ENCODE measurements at places on chromosomes 6 and 20. TPM values are rescaled to one million over a fixed set of nuclear protein-coding genes. Genes with fewer than 3 reads are reported as not detected.

DNA sequence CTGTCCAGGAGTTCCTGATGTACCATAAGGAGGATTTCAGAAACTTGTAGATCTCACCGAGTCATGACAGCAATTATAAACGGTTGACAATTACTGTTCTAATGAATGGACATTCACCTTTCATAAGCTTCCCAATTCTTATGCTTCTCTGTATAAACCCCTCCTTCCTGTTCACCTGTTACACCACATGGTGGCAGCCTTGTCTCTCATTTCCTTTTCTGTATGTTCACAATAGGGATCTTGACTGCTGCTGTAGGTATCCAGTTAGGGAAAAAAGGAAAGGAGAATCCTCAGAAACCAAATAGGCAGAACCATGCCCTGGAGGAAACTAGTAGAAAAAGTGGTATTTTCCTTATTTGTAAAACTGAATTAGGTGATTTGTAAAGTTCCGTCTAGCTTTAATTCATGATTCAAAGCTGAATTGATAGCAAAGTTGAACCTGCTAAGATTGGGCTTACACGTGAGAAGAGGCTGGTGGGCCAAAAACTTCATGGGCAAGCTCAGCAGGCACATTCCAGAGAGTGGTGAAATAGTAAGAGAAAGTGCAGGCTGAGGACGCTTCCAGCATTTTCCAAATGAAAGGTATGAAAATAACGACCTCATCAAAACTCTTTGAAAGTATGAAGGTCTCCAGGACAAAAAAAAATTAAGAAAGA, 29.0 kb upstream of the TBPL1 start:
- peak; percentile 67 for DNase-seq

- no peak for DNase-seq
Observed at GRCh38 chr6:156890627-156891314, 113.6 kb downstream of the ARID1B start.

DNA sequence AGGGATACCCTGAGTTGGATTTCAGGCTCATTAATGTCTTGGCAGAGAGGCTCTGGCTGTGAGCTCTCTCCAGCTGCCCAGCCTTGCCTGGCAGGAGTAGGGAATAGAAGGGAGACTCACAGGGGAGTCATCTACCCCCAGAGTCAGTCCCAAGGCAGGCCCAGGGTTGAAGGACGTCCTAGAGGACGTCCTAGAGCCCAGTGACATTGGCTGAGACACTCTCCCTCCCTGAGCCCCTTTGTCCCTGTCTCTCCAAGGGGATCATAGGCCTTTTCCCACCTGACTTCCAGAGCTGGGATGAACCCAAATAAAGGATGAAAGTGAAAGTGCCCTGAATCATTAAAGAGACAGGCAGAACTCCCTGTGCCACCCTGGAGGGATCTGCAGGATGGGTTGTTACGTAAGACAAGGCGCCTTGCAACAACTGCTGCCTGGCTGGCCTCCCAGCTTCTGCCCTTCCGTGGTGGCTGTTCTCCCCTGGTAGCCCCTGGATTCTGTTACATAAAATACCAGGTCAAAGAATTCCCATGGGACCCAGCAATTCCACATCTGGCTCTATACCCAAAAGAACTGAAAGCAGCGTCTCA, 53.6 kb upstream of the SIRPA start:
- DNase-seq, result peak; percentile 67

DNA sequence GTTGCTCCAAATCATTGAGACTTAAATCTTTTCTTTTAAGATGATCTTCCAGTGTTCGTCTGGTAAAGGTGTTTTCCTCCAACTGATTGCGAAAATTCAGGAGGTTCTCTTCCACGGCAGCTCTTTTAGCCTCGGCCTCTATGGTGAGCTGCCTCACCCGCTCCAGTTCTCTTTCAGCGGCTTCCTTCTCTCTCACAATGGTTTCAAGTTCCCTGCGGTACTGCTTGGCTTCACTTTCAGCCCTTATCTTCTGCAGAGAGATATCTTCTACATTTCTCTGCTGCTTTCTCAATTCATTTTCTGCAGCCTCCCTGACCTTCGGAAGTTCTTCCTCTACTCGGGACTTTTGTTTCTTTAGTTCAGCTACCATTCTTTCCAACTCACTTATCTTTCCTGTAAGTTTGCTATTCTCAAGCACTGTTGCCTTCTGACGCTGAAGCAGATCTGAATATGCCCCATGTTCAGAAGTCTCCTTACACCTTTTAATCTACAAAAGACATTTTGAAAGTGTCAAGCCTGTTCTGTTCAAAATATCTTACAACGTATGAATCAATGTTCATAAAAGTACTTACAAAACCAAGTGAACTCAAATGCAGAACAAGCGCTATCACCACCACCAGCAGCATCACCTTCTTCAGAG, 22.3 kb downstream of the DST start:
- DNase-seq, result no peak

DNA sequence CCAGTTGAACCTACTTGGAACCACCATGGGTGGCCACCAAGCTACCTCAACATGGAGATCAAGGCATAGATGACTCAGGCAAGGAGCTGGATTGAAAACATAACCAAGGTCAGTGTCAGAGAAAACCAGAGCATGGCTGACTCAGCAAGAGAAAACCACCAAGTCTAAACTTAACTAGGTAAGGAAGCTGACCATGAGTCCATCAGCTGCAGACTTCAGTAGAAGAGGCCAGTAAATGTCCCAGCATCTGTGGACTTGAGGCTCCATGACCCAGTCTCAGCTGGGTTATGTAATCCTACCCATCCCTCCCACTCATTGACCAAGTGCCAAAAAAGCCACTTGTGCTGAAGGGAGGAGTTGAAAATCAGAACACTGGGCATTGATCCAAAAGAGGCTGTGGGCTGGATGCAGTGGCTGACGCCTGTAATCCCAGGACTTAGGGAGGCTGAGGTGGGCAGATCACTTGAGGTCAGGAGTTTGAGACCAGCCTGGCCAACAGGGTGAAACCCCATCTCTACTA, 93.7 kb upstream of the CBLN4 start:
- no peak for DNase-seq

DNA sequence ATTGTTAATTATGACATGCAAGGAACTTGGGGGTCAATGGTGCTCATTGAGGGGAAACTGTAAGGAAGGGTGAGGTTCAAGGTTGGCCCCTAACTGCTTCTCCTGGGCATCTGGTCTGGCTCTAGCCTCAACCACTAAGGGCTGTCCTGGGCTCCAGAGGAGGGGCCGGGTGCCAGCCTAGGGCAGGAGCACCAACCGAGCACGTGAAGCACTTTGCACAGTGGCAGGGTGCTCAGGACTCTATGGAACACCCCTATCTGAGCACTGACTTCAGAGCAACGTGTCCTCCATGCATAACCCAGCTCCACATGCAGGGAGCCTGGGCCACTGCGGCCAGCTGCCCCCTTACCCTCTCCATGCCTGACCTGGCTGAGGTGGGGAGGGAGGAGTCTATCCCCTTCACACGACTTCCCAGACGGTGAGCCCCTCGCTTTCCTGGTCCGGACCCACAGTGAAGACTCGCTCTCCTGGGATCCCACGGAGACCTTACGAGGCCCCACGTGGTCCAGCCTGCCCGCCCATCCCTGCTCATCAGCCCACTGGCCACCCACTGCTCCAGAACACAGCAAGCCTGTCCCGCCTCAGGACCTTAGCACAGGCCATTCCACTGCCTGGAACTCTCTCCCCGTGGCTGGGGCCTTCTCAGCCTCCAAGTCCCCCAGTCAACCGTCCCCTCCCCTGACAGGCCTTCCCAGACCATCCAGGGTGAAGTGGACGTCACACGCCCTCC, 40.8 kb upstream of the STX16 start:
- DNase-seq, result no peak

DNA sequence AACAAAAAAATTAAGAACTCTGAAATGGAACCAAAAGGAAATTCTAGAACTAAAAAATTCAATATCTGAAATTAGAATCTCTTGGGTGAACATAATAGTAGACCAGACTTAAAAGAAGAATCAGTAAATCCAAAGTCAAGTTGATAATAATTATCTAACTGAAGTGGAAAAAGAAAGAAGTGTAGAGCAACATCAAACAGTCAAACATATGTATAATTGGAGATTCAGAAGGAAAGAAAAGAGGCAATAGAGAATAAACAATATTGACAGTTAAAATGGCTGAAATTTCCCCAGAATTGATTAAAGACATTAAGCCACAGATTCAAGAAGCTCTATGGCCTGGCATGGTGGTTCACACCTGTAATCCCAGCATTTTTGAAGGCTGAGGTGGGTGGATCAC, 383.6 kb downstream of the PREX1 start:
- DNase-seq, result no peak

- DNase-seq, result no peak
Observed at GRCh38 chr20:51315390-51315789, 227.1 kb downstream of the NFATC2 start.

GRCh38 chr6:159168536-159169192, 536 bp upstream of the FNDC1 start:
- DNase-seq, result no peak

DNA sequence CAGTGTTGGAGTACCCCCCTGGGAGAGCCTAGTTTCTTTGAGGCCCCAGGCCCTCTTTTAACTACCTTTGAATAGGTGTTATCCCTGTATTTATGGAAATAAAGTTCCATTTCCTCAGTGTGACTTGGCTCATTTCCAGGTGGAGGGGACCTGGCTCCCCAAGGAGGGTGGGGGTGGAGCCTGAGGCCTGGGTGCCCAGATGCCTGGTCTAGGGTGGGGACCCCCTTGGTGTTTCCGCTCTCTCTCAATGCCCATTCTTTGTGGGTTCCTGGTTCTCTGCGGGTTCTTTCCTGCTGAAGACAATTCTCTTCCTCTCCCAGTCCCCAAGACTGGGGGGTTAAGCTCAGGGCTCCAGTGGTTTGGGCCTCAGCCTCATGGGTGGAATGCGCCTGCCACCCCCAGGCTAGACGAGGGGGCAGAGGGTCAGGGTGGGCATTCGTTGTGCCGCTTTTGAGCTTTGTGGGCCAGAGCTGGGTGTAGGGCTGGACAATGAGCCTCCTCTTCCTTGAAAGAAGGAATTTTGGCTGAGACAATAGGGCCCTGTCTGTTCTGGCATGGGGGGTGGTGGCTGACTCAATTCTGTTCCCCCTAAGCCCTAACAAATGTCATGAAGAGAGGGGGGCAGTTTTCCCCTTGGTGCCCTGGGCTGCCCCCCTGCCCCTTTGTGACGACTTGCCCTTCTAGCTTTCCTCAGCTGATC, 686 bp upstream of the EGFL8 start:
- DNase-seq, result no peak

- no peak for DNase-seq
Observed at GRCh38 chr6:1415416-1416063, 26.2 kb downstream of the FOXF2 start.

GRCh38 chr20:44031781-44032582, 117.3 kb downstream of the TOX2 start:
- DNase-seq, result no peak

DNA sequence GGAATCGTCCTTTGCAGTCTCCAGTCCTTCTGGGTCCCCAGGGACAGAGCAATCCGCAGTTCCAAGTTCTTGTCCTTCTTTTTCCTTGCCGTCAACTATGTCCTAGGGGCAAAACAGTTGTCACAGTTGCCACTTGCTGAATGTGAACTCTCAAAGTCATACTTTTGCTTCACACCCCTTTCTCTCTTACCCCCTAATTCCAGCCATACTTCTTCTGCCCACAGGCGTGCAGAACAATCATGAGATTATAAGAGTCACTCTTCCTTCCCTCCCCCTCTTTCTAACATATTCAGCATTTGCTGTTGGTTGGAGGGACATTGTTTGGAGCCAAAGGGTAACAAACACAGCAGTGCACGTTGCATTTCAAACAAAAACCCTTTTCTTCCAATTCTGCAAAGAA, 74.4 kb downstream of the BCAS1 start:
- DNase-seq, result no peak

DNA sequence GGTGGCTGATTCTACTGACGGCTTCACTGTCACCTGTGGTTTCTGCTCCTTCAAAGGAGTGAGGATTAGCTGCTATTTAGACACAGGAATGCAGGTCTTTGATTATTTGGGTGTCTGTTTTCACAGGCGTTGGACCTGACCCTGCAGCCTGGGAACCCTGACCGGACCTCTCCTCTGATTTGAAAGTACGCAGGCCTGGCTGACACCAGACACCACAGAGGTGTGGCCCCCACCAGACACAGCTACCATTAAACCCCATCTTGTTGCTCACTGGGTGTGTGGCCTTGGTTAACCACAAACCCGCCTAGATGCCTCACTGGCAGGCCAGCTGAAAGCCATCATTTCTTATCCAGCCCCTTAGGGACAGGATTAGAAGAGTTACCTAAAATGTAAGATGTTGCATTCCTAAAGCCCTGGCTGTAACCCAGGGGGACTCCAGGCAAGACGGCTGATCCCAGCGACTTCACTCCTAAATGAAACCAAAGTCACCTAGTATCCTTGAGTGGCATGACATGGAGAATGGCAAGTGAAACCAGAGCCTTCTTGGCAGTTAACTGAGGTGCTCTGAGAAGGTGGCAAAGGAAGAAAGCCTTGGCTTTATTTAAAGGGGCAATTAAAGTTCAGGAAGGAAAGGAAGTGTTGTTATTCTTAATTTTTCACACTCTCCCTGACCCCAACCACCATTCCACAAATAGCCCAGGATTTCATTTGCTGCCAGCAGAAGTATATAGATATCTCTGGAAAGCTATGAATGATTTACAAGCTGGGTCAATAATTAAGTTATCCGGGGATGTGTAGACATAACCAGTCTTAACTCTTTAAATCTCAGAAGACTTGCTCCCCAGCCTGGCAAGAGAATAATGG, 169.9 kb downstream of the QRSL1 start:
- DNase-seq, result no peak

DNA sequence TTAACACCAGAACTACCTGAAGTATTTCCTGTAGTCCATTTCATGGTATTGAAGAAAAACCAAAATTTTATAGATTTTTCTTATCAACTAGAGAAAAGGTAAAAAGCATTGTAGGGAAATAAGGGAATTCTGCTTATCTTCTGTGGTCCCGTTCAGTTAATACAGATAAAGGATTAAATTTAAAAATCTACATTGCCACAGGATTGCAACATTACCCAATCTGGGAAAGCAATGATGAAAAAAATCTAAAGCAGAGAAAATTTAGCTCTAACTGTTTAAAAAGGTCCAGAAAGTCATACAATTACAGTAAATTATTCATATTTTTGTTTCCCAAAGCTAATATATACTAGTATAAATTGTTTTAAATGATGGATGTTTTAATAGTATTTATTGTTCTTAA, 18.0 kb downstream of the POLH start:
- no peak for DNase-seq

- DNase-seq, result no peak
Observed at GRCh38 chr6:111150577-111150976, 63.3 kb downstream of the SLC16A10 start.

The EMILIN3 gene
- not detected for polyA plus RNA-seq

The FUT9 gene
- not detected for polyA plus RNA-seq

The RNF182 gene
- polyA plus RNA-seq, result not detected

The MAS1 gene
- not detected for polyA plus RNA-seq

Measured in CD14-positive monocyte (primary cell).